ENCODE measurements at places on chromosomes 7 and 10.

- DNase-seq = no peak
These were observed 88.7 kb upstream of the NRP1 start for GRCh38 chr10:33423154-33423529.

DNA sequence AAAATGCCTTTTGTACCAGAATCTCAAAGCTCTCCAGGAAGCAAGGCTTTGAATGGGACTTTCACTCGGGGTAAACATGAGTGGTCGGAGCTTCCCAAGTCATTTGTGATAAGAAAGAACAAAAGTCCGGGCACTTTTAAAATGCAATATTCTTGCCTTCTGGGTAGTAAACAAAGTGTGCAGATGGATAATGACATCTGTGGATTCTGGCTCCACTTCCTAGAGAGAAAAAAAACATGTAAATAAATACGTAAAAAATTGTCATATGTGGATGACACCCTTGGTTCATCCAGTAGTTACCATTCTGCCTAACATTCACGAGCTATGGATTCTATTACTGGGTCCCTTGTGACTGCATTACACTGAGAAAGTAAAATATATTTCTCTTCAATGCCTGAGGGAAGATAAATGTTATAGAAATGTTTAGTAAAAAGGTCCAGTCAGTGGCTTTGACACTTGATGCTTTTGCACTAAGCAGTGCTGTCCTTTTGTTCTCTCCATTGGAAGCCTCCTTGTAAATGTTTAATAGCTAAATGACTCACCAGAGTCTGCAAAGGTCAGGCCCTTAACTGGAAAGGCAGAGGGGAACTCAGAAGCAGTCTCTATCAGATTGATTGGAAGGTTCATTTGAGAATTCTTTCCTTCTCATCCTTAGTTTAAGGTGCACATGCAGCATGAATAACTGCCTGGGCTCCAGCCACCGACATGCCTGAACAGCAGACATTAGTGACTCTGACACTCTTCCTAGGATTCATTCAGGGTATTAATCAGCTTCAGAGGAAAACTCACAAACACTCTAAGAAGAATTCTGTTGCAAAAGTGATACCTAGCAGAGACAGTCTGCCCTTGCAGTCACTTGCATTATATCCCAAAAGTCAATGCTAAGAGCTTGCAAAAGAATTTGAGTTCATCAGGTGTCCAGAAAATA is 11.7 kb upstream of the EDRF1 start:
- peak; percentile 80 for DNase-seq

GRCh38 chr7:150958597-150958996 is 19.5 kb downstream of the KCNH2 start:
- DNase-seq = no peak

- DNase-seq = peak; percentile 39
These were observed 485.1 kb upstream of the KLF6 start for GRCh38 chr10:4270116-4270515.

All from A549 (cell line).